ENCODE measurements at places on chromosomes 2 and 18.

DNA sequence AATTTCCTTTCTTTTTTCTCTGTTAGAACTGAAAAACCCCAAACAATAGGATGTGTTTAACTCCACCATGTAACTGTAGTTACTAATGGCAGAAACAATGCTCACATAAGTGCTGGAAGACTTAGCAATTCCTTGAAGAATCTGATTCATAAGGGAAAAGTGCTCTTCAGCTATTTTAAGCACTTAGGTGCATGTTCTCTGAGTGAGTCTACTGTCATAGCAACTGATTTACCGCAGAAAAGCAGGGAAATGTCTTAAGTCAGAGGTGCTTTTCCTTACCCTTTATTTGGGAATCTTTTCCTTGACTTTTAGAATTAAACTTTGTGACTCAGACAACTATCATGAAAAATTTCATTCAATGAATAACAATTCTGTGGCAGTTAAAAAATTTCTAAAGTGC lies 65.4 kb upstream of the NABP1 start:
- no peak for DNase-seq

- DNase-seq = no peak
Measured at GRCh38 chr2:57146951-57147350, 899.7 kb upstream of the VRK2 start.

GRCh38 chr18:23652232-23652631 lies 10.5 kb downstream of the ANKRD29 start:
- DNase-seq = no peak

GRCh38 chr2:195319112-195319460 lies 337.9 kb upstream of the SLC39A10 start:
- DNase-seq = no peak

DNA sequence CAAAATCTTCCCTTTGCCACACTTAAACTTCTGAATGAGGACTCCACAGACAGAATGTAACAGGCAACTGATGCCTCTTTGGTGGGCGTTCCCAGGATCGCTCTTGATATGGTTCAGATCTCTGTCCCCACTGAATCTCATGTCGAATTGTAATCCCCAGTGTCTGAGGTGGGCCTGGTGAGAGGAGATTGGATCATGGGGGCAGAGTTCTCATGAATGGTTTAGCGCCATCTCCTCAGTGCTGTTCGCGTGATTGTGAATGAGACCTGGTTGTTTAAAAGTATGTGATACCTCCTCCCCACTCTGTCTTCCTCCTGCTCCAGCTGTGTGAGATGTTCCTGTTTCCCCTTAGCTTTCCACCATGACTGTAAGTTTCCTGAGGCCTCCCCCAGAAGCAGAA lies 111.1 kb upstream of the SLC66A3 start:
- DNase-seq = no peak

DNA sequence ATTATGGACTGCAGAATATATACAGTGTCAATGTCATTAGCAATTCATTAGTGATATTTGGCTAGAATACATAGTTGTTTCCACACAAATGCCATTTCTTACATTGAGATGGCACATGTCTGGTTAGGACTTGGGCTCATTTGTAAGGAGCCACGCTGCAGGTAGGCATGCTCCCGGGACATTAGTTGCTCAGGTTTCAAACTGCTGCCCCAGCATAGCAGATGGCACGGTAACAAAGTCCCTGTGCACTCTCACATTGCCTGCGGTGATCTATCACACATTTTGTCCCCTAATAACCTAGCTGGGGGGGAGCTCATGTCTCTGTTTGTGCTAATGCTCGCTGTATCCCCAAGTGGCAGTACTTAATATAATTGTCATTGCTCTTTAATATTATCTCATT lies 185.1 kb downstream of the NEDD4L start:
- DNase-seq = no peak

GRCh38 chr2:119549241-119549640 lies 5.0 kb downstream of the CFAP221 start:
- DNase-seq = no peak

- no peak for DNase-seq
Measured at GRCh38 chr2:122682356-122682755, 926.9 kb downstream of the TSN start.

GRCh38 chr18:49487711-49488310 lies 777 bp upstream of the C18orf32 start:
- DNase-seq = no peak

- DNase-seq = peak; percentile 57
Measured at GRCh38 chr2:17830053-17831034, 14.1 kb downstream of the MSGN1 start.

GRCh38 chr2:217639481-217639880 lies 363.3 kb downstream of the TNS1 start:
- DNase-seq = no peak

- DNase-seq = peak; percentile 24
Measured at GRCh38 chr2:154912215-154912614, 213.7 kb downstream of the KCNJ3 start.

DNA sequence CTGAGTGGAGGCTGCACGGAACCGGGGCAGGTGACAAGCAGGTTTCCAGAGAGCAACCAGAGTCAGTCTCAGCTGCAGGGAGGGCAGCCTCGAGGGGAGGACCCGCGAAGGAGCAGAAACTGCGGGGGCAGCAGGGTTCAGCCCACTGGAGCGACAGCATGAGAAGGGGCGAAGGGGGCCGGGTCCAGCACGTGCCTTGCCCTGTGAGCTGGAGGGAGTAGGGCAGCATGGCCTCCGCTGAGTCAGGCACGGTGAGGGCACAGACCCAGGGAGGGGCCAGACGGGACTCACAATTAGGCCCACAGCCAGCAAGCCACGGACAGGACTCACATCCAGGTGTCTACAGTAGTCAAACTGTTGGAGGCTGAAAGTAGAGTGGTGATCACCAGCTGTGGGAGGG lies 22.7 kb upstream of the ATP9B start:
- no peak for DNase-seq

DNA sequence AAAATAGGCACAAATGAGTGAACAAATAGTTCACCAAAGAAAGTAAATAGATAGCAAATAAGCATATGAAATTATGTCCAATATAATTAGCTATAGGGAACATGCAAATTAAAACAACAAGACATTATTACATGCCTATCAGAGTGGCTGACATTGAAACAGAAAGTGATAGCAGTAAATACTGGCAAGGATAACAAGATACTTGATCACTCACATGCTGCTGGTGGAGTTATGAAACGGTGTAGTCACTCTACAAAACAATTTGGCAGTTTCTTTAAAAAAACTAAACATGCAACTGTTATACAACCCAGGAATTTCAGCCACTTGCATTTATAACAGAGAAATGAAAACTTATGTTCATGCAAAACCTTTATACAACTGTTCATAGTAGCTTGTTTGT lies 439.2 kb upstream of the ACVR2A start:
- no peak for DNase-seq

GRCh38 chr2:102892698-102893310 lies 131.0 kb downstream of the TMEM182 start:
- no peak for DNase-seq

GRCh38 chr2:45768208-45768607 lies 116.7 kb downstream of the PRKCE start:
- DNase-seq = no peak

- DNase-seq = no peak
Measured at GRCh38 chr2:121348128-121348740, 63.2 kb upstream of the TFCP2L1 start.

DNA sequence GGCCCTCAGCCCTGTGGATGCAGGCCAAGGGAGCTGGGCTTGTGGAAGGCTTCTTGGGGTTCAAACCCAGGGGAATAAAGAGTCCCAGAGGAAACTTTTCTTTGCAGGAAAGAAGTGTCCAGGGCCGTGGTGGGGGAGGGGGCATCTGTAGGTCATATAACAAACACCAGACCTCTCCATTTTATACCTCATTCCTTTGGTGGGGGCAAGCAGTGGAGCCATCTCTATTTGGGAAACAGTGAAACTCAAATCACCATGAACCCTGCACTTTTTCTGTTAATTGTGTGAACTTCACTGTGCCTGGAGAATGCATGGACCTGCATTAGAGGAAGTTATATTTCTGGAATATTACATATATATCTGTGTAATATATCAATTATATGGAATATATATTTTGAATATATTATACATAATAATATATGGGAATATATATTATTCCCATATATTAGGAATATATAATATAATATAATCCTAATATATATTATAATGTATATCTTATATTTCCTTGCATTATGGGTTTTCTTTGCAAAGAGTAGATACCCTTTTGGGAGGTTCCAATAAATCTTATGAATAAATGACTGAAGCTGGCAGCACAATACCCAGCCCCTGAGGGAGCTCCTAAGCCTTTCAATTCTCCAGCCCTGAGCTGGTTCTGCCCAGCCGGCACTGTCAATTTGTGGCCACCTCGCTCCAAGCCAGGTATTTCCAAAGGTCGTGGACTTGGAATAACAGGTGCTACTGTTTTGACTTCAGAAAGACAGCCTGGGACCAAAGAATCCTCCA lies 97.7 kb upstream of the PKDCC start:
- no peak for DNase-seq

- no peak for DNase-seq
Measured at GRCh38 chr2:74373221-74373676, 6.9 kb downstream of the DCTN1 start.

- no peak for DNase-seq
Measured at GRCh38 chr18:76490670-76491472, 4.2 kb downstream of the ZNF516 start.

DNA sequence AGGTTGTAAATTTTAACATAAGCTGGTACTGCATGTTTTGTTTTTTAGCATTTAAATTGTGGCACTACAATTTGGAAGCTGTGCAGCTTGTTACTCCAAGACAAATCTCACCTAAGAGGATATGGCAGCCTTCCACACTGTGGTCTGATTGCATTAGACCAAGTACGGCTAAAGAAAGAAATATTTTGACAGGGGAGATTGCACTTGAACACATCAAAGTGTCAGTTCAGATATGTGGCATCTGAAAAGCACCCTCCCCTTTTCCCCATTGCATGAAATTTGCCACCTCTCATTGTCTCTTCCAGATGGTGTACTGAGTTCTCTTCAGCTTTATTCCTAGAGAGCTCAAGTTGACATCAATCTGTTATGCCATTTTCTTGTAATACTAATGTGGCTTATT lies 295.9 kb downstream of the ERBB4 start:
- DNase-seq = no peak

DNA sequence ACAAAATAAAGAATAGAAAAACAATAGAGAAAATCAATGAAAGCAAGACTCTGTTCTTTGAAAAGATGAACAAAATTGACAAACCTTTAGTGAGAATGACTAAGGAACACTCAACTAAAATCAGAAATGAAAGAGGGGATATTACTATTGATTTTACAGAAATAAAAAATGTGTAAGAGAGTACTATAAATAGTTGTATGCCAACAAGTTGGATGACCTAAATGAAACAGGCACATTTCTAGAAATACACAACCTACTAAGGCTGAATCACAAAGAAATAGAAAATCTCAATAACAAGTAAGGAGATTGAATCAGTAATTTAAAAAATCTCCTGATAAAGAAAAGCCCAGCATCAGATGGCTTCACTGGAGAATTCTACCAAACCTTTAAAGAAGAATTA lies 18.4 kb upstream of the MALL start:
- DNase-seq = no peak

GRCh38 chr2:58521803-58522554 lies 280.9 kb upstream of the FANCL start:
- DNase-seq = peak; percentile 37

- DNase-seq = no peak
Measured at GRCh38 chr2:241157841-241158545, 7.7 kb downstream of the PPP1R7 start.

DNA sequence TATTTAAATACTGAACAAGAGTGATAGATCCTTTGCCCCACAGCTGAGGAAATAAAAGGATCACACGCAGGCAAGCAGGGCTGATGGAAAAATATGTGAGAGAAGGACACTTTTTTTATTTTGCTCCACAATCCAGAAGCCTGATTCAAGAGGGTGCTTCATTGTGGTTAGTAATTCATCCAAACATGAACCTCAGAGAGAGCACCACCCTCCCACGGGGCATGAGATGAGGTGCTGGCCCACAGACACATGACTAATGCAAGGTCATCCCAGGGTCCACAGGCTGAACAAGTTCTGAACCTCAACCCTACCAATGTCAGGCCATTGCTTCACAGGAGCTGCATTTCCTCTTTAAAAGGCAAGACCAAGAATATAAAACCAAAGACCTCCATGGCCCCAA lies 239.6 kb downstream of the MREG start:
- DNase-seq = no peak

- DNase-seq = peak; percentile 11
Measured at GRCh38 chr2:49616800-49617199, 462.5 kb upstream of the FSHR start.

DNA sequence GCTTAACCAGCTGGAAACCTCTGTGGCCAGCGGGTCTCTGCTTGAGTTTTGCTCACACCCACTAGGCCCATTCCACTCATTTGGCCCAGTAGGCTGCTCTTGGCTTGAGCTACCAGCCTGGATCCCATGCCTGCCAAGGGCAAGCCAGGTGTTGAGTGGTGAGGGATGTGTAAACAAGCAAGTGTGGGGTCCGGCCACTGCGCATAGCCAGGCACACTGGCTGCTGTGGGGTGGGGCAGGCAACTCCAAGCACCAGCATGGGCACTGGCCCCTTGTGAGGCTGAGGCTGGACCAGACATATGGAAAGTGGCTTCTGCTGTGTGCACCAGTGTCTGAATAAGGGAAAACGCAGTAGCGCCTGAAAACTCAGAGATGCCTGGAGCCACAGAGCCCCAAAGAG lies 732.7 kb downstream of the NR4A2 start:
- no peak for DNase-seq

- DNase-seq = no peak
Measured at GRCh38 chr18:31146809-31147208, 15.8 kb downstream of the DSC1 start.

DNA sequence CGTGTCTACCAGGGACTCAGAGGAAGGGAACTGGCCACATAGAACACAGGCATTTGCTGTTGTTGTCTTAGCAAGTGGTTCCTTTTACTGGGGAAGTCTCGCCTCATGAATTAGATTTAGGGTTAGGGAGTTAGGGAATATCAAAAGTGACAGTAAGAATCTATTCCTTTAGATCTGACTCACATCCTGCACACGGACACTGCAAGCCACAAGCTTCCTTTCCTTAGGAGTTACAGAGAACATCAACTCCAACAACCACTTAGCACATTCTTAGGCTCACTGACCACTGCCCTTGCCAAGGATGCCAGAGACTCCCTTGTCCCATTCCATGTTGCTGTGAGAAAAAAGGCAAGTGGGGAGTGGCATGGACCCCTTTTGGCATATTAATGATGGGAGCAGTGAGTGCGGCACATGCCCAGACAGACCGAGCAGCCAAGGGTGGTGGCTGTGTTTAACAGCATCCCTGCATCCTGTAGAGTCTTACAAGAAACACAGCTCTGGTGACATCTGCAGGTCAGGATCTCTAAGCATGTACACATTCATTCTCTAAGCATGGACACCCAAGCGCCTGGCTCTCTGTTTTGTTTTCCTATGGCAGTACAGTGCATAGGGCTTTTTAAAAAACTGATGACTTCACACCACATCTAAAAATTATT lies 745.6 kb upstream of the RAB6C start:
- DNase-seq = no peak

- DNase-seq = no peak
Measured at GRCh38 chr2:8278709-8279354, 403.0 kb upstream of the ID2 start.

Measured in NCI-H1930 (cell line).